ENCODE measurements at places on chromosomes 2 and 18. TPM values are rescaled to one million over a fixed set of nuclear protein-coding genes. Genes with fewer than 3 reads are reported as not detected.

Gene HOXD10
- total RNA-seq, result not detected

Gene ARHGAP28
- total RNA-seq, result 17.9 TPM

Gene CHRNA1
- 0.38 TPM for total RNA-seq

Gene SPC25
- total RNA-seq, result 4.1 TPM

Gene CNTNAP5
- total RNA-seq, result not detected

Gene TBC1D8
- 7.3 TPM for total RNA-seq

Gene NDUFS1
- total RNA-seq, result 81.5 TPM

Gene UNC80
- not detected for total RNA-seq

Gene C1QL2
- not detected for total RNA-seq

DNA sequence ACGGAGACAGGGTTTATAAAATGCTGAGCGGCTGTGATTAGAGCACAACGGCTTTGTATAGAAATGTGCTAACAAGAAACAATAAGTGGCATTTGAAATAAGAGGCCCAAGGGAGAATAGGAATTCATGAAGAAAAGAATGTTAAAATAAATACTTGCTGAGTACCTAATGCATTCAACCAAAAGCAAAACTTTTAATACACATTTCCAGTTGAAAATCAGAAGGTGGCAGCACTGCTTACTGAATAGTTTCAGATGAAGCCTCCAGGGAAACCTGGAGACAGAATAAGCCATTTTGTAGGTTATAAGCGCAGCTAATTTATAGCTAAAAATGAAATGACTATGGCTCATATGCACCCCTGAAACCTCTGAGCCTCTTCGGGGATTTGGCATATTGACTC, 286.6 kb downstream of the DPP10 start:
- DNase-seq, result no peak

DNA sequence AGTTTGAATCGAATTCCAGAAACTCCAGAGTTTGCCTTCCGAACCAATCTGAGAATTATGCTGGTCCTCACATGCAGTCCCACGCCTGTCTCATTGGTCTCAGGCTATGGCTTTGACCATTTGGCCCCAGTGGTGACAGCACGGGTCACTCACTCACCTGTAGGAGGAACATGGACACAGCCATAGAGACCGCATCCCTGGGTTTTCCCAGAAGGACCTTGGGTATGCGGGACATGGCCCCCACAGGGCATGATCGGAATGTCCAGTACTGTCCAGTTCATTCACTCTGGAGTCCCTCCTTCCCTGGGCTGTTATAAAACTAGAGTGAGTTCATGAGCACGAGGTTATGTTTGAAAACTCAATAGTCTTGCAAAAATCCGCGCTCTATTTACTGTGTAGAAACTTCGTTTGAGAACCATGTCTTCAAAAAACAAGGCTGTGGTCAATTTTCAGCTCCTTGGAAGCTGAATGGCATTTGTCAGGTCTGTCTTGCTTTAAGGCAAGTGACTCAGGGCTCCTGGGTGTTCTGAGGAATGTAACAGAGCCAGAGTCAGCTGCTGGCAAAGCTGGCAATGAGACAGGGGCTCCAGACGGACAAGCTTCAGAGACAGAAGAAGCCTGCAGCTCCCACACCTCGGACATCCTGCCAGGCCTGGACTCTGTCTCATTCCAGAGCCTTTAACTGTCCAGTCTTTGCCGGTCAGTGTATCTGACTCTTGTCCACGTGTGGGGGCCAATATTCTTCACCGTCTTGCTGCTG, 86.7 kb upstream of the TMEM18 start:
- DNase-seq, result no peak

DNA sequence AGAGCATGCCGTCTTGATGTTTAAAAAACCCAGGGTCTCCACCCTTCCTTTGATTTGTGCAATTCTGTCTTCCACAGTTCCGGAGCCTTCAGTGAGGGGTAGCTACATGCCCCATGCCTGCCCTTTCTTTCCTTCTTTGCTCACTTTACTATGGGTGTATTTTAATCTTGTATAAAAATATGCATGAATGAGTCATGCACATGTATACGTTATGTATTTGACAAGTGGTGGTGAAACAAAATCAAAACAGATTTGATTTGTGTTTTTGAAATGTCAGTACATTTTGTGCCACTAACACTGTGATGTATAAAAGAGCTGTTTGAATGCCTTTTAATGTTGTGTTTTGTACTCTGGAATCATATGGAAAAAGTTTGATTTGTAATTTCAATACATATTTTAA, 126.5 kb downstream of the RNF144A start:
- DNase-seq, result no peak

GRCh38 chr18:36471393-36471792, 173.9 kb downstream of the FHOD3 start:
- DNase-seq, result no peak

- no peak for DNase-seq
Observed at GRCh38 chr2:2898744-2899143, 478.9 kb downstream of the EIPR1 start.

DNA sequence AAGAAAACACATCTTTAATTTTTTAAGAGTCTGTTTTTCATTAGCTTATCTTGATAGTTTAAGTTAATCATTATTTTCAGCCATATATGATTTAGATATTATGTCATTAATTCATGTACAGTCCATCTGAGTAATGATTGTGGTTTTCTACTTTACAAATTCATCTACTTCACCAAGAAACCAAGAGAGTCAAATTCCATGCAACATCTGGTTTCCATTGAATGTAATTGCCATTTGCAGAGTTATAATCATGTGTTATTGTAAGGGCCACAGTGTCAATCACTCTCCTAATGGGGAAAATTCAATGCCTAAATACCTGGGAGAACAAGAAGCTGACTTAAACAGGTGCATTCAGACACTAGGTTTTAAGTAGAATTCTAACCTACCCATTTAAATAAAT, 217.2 kb upstream of the OSR1 start:
- no peak for DNase-seq

DNA sequence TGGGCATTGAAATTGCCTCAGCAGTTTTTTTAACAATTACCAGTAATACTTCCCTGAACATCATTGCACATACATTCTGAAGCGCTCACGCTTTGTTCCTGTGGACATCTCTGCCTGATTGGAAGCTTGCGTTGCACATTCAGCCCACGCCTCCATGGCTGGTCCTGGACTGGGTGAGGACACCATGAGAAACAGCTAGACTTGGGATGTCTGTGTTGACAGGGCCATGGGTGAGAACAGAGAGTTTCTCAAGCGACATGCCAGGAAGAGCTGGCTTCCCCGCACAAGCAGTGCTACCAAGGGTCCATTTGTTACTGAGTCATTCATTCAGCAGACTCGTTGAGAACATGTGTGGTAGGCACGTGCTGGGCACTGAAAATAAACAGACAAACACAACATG, 166.3 kb downstream of the GBX2 start:
- DNase-seq, result no peak

- DNase-seq, result peak; percentile 78
Observed at GRCh38 chr18:34158881-34159690, 65.6 kb downstream of the NOL4 start.

DNA sequence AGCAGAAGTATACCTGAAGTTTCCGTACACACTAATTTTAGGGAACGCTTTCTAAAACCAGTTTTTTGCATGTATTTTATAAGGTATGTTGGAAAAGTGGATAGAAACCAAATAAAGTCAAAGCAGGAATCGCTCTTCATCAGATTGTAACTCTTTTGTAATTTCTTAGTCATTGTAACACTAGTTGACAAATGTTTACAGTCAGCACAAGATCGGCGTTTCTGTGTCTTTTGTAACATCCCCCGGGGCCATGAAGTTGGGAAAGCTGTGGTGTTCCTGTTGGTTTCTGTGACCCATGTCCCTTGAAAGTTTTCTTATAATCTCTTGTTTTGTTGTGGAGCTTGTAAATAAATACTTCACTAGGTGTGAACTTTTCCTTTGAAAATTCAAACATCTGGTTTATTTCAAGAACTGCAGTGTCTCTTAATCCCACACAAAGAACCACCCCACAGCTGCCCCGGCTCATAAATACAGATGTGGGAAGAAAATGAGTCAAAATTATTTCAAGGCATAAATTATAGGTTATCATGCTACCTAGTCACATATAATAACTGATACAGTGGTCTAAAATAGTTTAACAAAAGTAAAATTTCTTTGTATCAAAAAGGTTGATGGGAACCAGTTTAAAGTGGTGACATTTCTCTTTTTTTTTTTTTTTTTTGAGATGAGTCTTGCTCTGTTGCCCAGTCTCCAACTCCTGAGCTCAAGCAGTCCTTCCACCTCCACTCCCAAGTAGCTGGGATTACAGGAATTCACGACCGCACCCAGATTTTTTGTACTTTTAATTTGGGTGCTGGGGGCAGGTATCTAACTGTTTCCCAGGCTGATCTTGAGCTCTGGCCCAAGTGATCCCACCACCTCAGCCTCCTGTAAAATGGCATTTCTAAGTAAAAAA, 751 bp upstream of the NMI start:
- no peak for DNase-seq

- no peak for DNase-seq
Observed at GRCh38 chr2:26697425-26697824, 4.9 kb downstream of the KCNK3 start.

- DNase-seq, result no peak
Observed at GRCh38 chr18:50429207-50429948, 54.5 kb downstream of the SKA1 start.

DNA sequence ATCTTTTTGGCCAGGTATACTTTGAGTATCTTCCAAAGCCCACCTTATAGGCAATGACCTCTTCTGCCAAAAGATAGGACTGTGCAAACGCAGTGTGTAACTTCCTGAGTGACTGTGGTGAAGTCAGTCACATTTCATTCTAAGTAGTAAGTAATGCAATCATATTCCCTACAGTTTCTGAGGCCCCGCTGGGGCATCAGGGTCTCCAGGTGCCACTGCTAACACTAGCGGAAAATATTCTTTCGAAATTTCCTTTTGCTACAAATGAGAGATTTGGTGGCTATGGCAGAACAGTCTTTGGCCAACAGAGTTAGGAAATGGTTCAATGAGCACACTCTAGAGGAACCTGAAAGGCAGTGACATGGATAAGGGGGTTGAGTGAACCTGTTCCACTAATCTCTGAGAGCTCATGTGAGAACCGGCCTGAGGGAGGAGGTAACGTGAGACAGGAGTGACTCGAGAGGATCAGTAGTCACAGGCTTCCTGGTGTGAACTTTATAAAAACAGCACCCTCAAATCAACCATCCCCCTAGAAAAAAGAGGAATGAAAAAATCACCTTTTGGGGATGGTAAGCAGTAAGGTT, 102.6 kb upstream of the LPIN2 start:
- no peak for DNase-seq

DNA sequence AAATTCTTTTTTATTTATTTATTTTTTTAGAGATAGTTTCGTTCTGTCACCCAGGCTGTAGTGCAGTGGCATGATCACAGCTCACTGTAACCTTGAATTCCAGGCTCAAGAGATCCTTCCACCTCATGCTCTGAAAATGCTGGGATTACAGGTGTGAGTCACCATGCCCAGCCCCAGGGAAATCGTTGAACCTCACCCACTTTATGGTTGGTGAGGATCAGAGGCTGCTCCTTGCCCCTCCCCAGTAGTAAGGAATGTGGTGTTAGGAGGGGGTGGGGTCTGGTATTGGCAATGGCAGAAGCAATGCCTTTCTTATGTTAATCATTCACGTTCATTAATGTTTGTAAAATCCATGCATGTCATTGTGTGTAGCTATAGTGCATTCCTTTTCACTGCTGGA, 161.9 kb downstream of the SUCLG1 start:
- no peak for DNase-seq

DNA sequence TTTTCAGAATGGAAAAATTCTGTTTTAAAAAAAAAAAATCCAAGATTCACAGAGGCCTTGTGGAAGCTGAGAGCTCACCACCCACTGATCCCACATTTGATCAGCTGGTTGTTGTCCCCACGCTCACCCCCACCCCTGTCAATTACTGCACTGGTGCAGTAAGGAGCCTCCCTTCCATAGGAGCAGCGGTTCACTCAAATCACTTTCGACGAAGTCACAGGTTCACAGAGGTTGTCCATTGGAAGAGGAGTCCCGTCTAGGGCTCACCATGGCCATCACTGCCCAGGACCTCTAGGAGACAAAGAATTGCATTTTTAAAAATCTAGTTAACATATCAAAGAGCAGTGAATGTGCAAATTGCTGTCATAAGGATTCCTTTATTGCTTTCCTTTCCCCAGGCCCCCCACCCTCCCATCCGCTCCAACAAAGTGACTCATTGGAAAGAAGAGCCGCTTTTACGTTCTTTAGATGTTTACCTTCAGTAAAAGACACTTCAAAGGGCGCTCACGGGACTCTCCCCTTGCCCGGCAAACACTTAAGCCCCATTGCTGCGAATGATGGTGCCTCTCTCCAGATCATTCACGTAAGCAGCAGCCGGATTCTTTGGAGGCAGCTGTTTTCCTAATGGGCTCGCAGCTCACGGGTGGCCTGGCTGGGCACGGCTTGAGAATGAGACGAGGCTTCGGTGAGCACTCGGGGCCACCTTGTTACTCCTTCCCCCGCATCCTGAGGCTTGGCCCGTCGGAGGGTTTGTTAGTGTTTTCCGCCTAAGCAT, 165.5 kb upstream of the SALL3 start:
- no peak for DNase-seq

GRCh38 chr2:195312662-195313061, 344.4 kb upstream of the SLC39A10 start:
- no peak for DNase-seq

- DNase-seq, result no peak
Observed at GRCh38 chr2:201118961-201119854, 3.2 kb downstream of the CFLAR start.

- DNase-seq, result no peak
Observed at GRCh38 chr18:23121133-23121532, 14.2 kb upstream of the CABLES1 start.

DNA sequence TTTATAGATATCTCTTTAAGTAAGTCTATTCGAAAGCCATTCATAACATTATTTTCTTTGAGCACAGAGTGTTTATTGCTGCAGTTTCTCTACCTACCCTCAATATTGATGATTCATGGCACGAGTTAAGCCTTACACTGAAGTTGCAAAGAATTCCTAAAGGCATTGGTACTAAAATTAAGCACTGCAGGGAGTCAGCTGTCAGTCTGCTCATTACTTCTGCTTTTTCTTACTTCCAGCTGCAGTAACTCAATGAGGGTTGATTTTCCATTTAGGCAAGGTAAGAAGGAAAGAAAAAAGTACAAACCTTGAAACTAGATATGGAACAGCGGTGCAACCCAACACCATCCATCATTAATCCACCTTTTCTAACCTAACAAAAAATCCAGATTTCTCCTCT, 65.2 kb downstream of the RNF152 start:
- no peak for DNase-seq

Data from chondrocyte (in vitro differentiated cells).